ENCODE measurements at places on chromosomes 1 and 21.

DNA sequence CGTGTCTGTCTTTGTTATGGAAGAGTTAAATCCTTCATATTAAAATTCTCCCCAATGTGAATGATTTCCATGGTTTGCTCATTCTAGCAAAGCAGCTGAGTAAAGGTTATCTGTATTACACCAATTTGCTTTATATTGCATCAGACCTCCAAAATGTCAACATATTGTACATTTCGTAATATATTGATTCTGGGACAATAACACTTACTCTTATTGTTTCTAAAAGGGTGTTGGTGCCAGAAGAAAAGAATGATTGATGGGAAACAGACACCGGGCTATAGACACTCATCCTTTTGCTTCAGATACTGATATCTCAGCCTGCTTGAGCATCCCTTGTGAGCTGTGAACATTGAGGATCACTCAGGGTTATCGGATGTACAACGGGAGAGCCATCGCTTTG is 7.0 kb downstream of the NTNG1 start:
- no peak for DNase-seq

DNA sequence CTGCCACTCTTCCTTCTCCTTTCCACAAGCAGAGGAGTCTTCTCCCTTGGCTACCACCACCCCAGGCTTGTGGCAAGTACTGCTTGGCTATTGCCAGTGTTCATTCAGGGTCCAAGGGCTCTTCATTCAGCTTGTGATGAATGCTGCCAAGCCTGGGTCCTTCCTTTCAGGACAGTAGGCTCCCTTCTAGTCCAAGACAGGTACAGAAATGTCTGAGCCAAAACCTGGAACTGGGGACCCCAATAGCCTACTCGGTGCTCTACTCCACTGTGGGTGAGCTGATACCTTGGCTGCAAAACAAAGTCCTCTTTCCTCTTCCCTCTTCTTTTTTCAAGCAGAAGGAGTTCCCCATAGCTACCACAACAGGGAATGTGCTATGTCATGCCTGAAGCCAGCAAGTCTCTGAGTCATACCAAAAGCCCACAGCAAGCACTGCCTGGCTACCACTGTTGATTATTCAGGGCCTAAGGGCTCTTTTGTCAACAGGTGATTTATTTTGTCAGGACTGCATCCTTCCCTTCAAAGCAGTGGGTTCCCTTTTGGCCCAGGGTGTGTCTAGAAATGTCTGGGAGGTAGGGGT is 268.9 kb downstream of the HHAT start:
- DNase-seq = no peak

- no peak for DNase-seq
Observed at GRCh38 chr1:35326246-35326866, 57.8 kb downstream of the ZMYM4 start.

DNA sequence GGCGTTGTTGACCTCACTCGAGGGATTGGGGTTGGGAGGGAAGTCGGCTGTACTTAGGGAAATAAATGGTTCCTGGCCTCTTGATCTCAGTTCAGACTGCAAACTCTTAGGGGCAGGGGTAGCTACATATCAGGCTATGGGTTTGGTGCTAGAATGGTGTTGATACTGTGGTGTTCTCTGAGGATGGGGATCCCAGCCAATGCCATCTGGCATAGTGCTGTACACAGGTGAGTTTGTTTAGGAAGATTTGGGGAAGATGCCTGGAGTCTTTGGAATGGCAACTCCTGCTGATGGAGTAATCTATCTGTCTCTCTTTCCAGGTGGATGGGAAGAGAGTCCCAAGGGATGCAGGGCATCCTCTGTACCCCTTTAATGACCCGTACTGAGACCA is 14.3 kb upstream of the NASP start:
- DNase-seq = no peak

DNA sequence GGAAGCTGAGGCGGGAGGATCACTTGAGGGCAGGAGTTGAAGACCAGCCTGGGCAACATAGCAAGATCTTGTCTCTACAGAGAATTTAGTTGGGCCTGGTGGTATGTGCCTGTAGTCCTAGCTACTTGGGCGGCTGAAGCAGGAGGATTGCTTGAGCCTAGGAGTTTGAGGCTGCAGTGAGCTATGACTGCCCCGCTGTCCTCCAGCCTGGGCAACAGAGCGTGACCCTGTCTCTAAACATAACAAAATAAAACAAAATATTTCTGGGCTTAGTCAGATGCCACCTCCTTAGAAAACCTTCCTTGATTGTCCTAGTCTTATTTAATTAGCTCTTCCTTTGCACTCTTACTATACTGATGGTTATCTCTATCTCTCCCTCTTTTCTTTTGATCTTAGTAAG is 8.5 kb downstream of the TGFB2 start:
- DNase-seq = no peak

GRCh38 chr1:116392717-116393404 is 19.8 kb downstream of the ATP1A1 start:
- DNase-seq = no peak

GRCh38 chr21:40564318-40564717 is 282.6 kb downstream of the DSCAM start:
- no peak for DNase-seq

- no peak for DNase-seq
Observed at GRCh38 chr1:75985827-75986226, 53.6 kb upstream of the ASB17 start.

- DNase-seq = no peak
Observed at GRCh38 chr1:31626223-31627207, 9.0 kb downstream of the HCRTR1 start.

- no peak for DNase-seq
Observed at GRCh38 chr1:117611121-117611601, 5.3 kb downstream of the TENT5C start.

DNA sequence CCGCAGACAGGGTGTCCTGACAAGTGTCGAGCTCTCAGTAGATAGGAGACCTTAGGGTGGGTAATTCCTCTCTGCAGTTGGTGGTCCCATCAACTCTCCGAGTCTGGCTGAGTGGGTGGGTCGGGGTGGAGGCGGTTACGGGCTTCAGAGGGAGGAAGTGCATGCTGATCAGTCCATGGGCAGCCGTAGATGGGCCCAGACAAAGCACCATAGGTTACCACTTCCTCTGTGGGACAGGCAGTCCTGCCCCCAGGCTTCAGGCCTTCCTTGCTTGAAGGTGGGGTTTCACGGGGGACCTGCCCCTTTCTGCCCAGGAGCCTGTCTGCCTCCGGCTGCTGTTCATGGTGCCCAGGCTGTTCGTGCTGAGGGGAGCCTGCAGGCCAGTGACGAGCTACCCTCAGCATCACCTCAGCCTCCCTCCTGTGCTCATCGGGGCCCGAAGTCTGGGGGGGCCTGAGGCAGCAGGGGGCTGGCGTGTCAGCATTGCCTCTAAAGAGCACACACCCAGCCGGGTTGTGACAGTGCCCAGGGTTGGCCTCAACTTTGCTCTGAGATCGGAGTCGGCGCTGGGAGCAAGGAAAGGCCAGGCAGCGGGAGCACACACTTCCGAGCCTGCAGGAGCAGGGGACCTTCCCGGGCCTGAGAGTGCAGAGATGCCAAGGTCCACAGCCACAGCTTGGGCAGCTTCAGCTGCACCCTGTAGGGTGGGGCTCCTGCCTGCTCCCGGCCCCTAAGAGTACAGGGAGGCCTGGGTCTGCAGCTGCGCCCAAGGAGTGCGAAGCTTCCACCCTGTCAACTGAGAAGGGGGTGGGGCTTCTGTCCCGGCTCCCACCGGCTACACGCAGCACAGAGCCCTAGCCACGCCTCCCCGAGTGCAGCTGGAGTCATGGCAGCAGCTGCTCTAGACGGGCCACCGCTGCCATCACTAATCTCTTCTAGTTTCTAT is 225.4 kb upstream of the NRIP1 start:
- no peak for DNase-seq

- no peak for DNase-seq
Observed at GRCh38 chr1:12063141-12064072, at the start of gene TNFRSF8. Gene TNFRSF8 (plus strand): TSS chr1:12063303. CDS start chr1:12063599, 296 bp downstream.

DNA sequence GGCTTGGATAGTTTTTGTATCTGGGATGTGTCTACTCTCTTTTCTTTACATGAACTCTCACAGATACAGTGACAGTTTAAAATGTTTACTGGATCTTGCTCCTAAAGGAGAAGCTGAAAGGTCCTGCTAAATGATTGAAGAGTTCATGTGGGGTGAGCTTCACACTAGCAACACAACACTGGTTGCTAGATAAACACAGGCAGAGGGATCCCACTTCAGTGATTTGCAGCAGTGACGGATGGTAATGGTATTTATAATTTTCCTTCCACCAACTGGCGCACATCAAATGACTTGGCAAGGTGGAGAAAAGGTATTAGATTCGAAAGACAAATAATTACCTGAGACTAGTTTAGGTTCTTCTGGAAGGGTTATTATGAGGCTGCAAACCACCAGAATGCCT is 270.2 kb downstream of the TBX15 start:
- DNase-seq = no peak

- no peak for DNase-seq
Observed at GRCh38 chr1:196550731-196551130, 57.5 kb downstream of the KCNT2 start.

DNA sequence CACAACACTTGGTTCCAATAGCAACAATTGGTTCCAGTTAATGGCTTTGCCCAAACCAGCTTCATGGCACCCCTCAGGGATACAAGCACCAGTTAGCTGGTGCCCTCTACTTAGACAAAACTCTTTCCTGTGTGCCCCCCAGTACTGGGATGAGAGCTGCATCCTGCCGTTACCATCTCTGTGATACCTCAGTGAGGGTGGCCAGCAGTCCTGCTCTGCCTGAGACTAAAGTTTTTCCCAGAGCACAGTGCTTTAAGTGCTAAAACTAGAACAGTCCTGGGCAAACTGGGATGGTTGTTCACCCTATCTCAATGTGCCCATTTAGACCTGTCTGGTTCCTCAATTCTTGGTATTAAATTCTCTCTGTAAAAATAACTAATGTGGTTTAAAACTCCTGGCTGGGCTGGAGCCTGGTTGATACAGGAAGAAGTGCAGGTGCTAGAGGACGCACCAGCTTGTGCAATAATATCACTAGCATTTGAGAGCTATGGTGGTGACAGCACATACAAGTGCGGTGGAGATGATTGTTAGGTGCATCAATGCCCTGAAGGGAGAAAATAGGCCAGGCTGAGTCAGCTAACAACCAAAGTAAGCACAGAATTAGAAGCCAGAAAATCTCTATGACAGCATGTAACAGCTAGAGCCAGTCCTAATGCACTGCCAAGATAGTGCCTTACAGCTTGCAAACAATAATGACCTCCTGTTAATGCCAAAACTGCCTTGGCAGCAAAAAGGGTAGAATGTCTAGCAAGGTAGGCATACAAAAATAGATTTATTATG is 179.8 kb upstream of the GALNT2 start:
- DNase-seq = no peak

GRCh38 chr1:232368821-232369321 is 261.1 kb downstream of the SIPA1L2 start:
- no peak for DNase-seq

GRCh38 chr1:221166559-221167318 is 287.5 kb downstream of the HLX start:
- DNase-seq = no peak

DNA sequence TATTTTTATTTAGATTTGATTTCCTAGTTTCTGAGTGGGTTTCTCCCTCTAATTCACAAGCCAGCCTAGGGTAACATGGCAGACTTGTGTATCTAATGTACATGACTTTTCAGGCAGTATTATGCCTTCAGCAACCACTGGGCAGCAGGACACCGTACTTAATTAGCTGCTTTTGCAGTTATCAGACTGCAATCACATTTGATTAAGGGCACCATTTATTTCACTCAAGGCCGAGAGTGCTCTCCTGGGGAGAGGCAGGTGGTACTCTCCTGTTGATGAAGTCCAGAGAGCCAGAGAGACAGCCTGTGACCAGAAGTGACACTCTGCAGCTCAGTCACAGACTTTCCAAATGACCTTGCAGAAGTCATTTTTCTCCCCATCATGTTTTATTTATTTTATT is 18.7 kb downstream of the CYYR1 start:
- DNase-seq = no peak

GRCh38 chr1:177130451-177130945 is 34.0 kb downstream of the ASTN1 start:
- DNase-seq = no peak

- DNase-seq = no peak
Observed at GRCh38 chr21:16943231-16943630, 569.6 kb upstream of the CXADR start.

DNA sequence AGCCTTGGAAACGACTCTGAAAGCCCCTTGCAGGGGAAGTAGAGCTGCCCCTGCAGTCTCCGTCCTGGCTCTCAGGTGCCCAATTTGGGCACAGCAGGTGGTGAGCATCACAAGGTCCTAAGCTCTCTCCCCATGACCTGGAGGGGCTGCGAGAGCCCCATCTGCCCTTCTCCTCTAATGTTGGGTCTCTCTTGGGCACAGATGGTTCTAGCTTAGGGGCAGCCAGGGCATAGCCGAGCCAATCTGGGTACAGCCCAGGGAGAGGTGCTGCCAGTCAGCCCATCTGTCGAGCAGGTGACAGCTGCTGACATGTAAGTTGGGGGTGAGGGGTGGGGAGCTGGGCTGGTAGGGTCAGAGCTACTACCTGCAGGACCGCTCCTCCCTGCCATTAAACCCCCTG is 50.7 kb downstream of the SYT2 start:
- no peak for DNase-seq

DNA sequence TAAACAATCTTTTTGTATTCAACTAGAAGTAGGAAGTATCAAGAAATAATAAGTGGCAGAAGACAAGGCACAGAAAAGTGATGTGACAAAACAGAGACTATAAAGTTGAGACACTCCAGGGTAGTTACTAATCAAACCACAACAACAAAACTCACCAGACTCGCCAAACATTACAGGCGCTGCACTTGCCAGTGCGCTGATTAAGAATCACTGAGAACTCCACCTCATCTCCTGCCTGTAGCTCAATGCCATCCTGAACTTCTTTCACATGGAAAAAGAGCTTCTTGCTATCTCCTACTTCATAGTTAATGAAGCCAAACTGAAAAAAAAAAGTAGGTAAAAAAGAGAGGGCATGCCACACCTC is 2.8 kb upstream of the NRAS start:
- DNase-seq = no peak

DNA sequence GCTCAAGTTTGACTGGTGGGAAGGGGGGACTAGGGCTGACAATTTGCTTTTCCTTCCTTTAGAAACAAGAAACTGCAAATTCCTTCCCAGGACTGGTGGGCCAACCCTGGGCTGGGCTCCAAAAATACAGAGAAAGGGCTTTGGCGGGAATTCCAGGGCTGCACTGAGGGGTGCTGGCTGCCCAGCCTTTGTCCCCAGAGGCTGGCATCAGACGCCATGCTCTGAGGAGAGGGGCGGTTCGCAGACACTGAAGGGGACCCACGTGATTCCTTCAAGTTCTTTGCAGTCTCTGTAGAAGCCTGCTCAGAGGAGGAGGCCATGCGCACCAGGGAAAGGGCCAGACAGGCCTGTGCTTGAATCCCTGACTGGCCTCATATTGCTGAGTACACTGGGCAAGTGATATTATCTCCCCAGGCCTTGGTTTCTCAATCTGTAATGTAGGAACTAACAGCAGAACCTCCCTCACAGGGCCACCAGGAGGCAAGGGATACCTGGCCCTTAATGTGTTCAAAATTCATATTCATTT is 119.5 kb downstream of the EPHB2 start:
- no peak for DNase-seq
